ENCODE measurements at places on chromosomes 2 and 18. TPM values are rescaled to one million over a fixed set of nuclear protein-coding genes. Genes with fewer than 3 reads are reported as not detected.
A peak's percentile ranks its signal among the peaks of the same experiment; 100 is the strongest.

The GREB1 gene
- 0.90 TPM for total RNA-seq

- no peak overlapping the region for H3K4me3 ChIP-seq
- no peak overlapping the region for H3K27ac ChIP-seq
- no peaks in the 10 kb centered on the region for H3K36me3 ChIP-seq
- H3K27me3 ChIP-seq = no peaks in the 10 kb centered on the region
- DNase-seq = no peak
- no peaks in the 10 kb centered on the region for H3K4me1 ChIP-seq
Measured at GRCh38 chr18:26416652-26417150, 131.7 kb downstream of the KCTD1 start.

DNA sequence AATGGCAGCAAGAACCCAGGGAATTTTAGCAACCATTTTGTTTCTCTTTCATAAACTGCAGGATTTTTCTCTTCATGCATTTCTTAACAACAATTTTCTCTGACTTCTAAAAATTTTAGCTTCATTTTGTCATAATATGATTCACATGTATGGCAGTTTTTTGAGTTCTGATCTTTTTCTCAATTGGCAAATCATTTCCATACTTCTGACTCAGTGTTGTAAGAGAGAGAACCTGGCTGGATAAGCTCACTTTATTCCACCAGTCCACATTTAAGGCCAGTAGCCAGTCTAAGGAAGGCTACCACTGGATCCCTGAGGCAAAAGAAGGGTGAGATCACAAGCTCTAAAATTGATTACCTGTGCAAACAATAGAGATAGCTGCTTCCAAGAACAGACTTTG, 42.8 kb upstream of the COL3A1 start:
- no peaks in the 10 kb centered on the region for H3K36me3 ChIP-seq
- no peaks in the 10 kb centered on the region for H3K4me1 ChIP-seq
- no peak for DNase-seq

DNA sequence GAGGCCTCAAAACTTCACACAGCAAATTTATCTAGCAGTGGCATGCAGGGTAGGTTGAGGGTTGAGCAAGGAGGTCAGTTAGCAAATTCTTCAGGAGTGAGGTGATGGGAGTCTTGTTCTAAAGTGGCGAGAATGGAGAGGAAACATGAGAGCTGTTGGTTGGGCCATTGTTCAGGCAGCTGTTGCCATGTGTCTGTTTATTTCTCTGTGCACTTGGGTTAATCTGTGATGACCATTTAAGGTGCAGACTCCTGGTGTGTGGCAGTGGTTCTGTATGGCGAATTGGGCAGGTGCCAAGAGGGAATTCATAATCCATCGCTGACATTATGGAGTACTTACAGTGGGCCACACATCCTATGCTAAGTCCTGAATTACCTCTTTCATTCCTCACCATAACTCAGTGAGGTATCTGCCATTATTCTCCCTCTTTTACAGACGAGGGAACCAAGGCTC, 30.4 kb downstream of the TMEM178A start:
- no peak for DNase-seq
- no peak overlapping the region for H3K4me3 ChIP-seq
- H3K27ac ChIP-seq = peak overlapping the region; percentile 24
- H3K4me1 ChIP-seq = peaks cover 9% of the 10 kb centered on the region
- H3K27me3 ChIP-seq = no peaks in the 10 kb centered on the region

The EVX2 gene
- not detected for total RNA-seq

Measured in upper lobe of right lung (tissue), 1 donor.